ENCODE measurements at places on chromosomes 16 and 17.

DNA sequence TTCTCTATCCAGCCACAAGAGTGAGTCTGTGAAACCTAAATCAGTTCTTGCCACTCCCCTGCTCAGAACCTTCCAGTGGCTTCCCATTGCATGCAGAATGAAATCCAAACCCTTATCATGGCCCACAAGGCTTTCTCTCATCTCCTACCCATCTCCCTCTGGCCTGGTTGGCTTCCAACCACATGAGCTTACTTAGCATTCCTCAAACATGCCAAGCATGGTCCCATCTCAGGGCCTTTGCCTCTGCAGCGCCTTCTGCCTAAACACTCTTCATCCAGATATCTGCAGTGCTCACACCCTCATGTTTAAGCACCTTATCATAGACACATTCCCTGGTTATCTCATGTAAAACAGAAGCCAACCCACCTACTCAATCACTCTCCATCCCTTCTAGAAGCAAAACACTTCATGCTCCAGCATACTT lies 15.5 kb downstream of the TK2 start:
- no peak for DNase-seq

- no peak for DNase-seq
These were observed 112.9 kb upstream of the HAS3 start for GRCh38 chr16:68992521-68992920.

DNA sequence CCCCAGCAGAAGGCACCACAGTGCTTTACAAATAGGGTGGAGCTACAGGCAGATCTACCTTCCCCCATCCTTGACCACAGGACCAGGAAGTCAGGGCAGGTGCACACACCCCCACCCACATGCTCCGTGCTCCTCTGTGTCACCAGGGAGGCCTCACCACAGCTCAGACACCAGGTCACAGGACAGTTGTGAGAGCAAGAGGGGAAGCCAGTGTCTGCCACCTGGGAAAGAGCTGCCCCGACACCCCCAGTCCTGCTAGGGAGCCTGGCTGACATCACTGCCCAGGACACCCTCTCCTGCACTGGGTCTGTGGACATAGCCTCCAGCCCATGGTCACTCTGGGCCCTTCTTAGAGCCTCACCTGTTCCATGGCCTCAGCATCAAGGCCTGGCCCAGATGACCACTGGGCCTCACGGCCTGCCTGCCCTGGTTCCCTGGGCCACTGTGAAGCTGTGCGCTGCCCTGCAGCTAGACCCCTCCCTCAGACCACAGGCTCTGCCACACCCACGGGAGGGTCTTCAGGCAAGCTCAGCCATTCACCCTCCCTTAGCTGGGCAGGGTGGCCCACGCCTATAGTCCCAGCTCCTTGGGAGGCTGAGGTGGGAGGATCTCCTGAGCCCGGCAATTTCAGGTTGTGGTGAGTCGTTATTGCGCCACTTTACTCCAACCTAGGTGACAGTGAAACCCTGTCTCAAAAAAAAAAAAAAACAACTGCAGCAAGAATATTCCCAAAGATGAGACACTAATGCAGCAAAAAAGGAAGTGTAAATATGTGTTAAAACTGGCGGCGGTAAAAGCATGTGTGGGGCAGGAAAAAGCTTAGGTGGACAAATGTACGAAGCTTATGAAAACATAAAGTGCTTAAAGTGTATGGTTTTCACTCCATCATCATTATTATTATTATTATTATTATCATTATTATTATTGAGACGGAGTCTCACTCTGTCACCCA lies 14.2 kb downstream of the POLR3K start:
- DNase-seq, result no peak

GRCh38 chr17:54927525-54927924 lies 26.9 kb downstream of the TOM1L1 start:
- DNase-seq, result no peak

- no peak for DNase-seq
These were observed 238.3 kb downstream of the SEC14L1 start for GRCh38 chr17:77379065-77379428.

- no peak for DNase-seq
These were observed 202.2 kb downstream of the NTN1 start for GRCh38 chr17:9223531-9223930.

DNA sequence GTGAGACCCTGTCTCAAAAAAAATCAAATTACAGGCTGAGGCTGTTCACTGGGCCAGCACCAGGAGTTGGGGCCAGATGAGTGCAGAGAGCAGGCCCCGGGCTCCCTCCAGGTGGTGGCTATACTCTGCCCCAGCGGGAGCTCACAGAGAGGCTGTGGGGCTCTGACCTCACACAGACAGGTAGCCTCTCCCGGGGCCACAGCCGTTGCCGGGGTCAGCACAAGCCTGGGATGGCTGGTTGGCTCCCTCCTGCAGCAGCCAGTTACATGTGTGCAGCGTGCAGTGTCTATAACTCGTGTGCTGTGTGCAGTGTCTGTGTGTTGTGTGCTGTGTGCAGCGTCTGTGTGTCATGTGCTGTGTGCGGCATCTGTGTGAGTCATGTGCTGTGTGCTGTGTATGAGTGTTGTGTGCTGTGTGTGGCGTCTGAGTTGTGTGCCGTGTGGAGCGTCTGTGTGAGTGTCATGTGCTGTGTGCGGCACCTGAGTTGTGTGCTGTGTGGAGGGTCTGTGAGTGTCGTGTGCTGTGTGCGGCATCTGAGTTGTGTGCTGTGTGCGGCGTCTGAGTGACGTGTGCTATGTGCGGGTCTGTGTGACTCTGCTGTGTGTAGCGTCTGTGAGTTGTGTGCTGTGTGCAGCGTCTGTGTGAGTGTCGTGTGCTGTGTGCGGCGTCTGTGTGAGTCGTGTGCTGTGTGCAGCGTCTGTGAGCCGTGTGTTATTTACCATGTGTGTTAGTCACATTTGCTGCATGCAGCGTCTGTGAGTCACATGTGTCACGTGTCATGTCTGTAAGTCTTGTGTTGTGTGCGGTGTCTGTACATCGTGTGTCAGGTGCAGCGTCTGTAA lies 20.9 kb downstream of the MAPK8IP3 start:
- no peak for DNase-seq

DNA sequence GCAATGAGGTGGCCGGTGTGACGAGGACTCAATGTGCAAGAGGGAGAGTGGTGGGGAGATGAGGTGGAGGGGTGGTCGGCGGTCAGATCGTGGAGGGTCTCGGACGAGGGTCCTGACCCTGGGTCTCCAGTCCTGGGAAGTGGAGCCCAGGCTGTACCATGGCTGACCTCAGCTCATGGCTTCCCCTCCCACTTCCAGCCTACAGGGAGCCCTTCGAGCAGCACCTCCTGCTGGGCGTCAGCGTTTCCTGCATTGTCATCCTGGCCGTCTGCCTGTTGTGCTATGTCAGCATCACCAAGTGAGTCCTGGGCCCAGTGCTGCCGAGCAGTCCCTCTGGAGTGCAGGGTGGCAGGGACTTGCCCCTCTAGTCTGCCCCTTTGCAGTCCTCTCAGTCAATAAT lies 41.8 kb downstream of the IL4R start:
- peak; percentile 47 for DNase-seq

- DNase-seq, result no peak
These were observed 2.3 kb downstream of the C16orf54 start for GRCh38 chr16:29743475-29743826.

DNA sequence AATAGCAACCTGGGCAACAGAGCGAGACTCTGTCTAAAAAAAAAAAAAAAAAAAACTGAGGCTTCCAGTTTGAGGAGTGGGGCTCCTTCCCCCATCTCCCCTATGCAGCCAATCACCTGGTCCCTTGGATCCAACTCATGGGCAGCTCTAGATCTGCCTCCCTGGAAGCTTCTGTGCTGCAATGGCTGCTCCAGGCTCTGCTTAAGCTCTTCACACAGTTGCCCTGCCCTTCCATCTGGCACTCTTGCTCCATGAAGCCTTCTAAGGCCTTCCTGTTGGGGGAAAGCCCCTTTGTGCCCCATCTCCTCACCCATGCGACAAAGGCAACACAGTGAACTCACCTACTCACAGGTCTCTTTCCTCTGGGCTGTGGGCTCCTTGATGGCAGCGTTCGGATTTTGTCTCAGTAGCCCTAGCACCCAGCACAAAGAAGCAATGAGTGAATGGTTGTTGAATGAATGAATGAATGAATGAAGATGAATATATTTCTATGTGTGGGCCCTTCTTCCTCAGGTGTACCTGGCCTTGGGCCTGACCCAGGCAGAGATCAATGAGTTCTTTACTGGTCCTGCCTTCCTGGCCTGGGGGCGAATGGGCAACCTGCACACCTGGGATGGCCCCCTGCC lies 1.9 kb downstream of the NAGLU start:
- DNase-seq, result no peak

- no peak for DNase-seq
These were observed 590 bp downstream of the TMEM219 start for GRCh38 chr16:29962344-29962994.

Data from H54 (cell line).